ENCODE measurements at places on chromosomes 12 and 14. TPM values are rescaled to one million over a fixed set of nuclear protein-coding genes. Genes with fewer than 3 reads are reported as not detected.

The AQP2 gene
- total RNA-seq = not detected

The BAZ2A gene
- total RNA-seq = 105 TPM

The WNK1 gene
- 157 TPM for total RNA-seq

The DPF3 gene
- total RNA-seq = 2.4 TPM

The MGAT4C gene
- total RNA-seq = 1.2 TPM

The COX8C gene
- total RNA-seq = not detected

The CCDC60 gene
- 1.7 TPM for total RNA-seq

The KRT73 gene
- not detected for total RNA-seq

The DACT1 gene
- 55.0 TPM for total RNA-seq

The IFI27 gene
- total RNA-seq = 1,022 TPM

The RPL10L gene
- not detected for total RNA-seq

The DYNC1H1 gene
- total RNA-seq = 591 TPM

The NEUROD4 gene
- not detected for total RNA-seq

The WNT1 gene
- not detected for total RNA-seq

The NPAS3 gene
- total RNA-seq = 2.6 TPM

The APOLD1 gene
- total RNA-seq = 0.38 TPM

The LRRC9 gene
- not detected for total RNA-seq

The POU6F1 gene
- 3.7 TPM for total RNA-seq

The KLRC4 gene
- 0.53 TPM for total RNA-seq

The FOXN3 gene
- total RNA-seq = 122 TPM

The SERPINA12 gene
- not detected for total RNA-seq

The SSTR1 gene
- not detected for total RNA-seq

The FLVCR2 gene
- total RNA-seq = 6.2 TPM

The GZMB gene
- total RNA-seq = not detected

The BCAT1 gene
- 476 TPM for total RNA-seq

The HOXC9 gene
- not detected for total RNA-seq

The MED13L gene
- total RNA-seq = 139 TPM

The IQSEC3 gene
- 0.46 TPM for total RNA-seq

The ENDOU gene
- not detected for total RNA-seq

The CLEC4C gene
- total RNA-seq = not detected

The INHBE gene
- total RNA-seq = 24.6 TPM

The FOXN4 gene
- not detected for total RNA-seq

The PPHLN1 gene
- 65.3 TPM for total RNA-seq

The SPIC gene
- not detected for total RNA-seq

The SLC5A8 gene
- not detected for total RNA-seq

The MMP19 gene
- total RNA-seq = 4.7 TPM

The OR4K15 gene
- not detected for total RNA-seq

The PTHLH gene
- total RNA-seq = 53.5 TPM

The PRICKLE1 gene
- total RNA-seq = 39.5 TPM

The EFCAB11 gene
- 7.5 TPM for total RNA-seq

Measured in astrocyte (in vitro differentiated cells and primary cell).